Stimulated activated CD4-positive, alpha-beta T cell treated with anti-CD3 and anti-CD28 coated beads, Interleukin-1b, Interleukin-23, amount 100 ng/mL, for 4 hours (primary cell): ENCODE measurements at places on chromosomes 1 and 21.

GRCh38 chr1:226203655-226204054 is 17.1 kb upstream of the ACBD3 start:
- DNase-seq, result no peak

DNA sequence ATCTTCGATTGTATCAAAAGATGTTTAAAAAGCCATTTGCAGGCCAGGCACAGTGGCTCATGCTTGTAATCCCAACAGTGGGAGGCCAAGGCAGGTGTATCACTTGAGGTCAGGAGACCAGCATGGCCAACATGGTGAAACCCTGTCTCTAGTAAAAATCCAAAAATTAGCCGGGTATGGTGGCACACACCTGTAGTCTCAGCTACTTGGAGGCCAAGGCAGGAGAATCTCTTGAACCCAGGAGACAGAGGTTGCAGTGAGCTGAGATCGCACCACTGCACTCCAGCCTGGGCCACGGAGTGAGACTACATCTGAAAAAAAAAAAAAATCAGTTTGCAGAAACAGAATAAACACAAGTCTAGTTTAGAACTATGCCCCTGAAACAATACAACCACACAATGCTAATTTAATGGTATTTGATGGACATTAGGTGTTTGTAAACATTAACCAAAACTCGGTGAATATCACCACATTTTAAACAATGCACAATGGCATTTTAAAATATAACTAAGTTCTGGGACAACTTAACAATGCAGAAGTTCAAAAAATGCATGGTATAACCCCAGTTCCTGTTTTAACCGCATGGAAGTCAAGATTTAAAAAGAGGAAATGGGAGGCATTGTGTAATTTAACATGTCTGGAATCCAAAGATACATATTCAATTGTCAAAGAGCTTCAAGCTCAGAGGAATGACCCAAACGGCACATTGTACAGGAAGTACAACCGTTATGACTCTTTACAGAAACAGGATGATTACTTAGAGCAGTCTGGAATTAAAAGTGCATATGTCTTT is 7.1 kb upstream of the PTTG1IP start:
- no peak for DNase-seq

DNA sequence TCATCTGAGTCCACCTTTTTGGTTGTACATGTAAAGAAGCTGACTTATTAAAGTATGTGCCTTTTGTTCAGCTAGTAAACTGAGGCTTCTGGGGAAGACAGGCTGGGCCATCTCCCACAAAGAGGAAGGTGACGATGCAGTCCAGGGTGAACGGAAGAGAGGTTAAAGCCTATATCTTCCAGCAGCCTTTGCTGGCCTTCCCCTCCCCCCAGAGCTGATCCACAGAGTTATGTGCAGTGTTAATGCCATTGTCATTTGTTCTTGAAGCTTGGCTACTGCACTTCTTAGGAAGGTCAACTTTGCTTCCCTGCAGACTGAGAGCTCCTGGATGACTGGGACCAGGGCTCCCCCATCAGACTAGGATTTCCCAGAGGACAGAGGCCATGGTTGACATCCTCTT is 2.2 kb downstream of the SLC30A2 start:
- no peak for DNase-seq

DNA sequence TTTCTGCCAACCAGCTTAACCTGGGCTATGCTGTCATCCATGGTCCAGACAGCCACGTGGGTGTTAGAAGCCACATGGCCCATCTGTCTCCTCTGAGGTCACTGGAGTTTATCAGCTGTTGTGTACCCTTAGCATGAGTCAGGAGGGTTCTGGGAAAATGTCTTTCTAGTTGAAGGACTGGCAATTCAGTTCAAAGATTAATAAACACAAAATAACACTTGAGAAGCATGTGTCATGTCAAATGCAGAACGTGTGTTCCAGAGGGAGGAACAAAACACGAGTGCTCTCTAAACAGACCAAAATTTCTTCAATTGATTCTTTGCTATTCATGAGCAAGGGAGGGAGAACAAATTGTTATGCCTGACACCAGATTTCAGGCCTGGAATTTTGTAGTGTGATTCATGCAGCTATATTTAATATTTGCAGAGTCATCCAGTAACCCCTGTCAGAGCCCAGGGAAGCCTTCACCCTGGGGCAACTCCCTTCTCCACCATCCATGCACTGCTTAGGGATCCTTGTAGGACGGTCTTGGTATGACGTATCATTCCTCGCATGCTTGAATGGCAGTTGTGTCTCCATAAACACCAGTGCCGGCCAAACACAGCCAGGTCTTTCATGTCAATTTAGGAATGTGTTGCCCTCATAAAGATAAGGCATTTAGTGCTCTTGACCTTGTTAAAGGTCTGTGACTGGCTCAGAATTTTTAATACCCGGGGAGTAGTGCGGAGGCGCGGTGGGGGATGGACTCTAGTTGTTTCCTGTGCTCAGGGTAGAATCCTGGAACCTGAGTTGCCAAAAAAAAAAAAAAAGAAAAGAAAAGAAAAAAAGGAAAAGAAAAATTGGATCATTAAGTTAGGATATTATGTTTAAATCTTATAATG is 27.7 kb upstream of the DYRK1A start:
- DNase-seq, result no peak

DNA sequence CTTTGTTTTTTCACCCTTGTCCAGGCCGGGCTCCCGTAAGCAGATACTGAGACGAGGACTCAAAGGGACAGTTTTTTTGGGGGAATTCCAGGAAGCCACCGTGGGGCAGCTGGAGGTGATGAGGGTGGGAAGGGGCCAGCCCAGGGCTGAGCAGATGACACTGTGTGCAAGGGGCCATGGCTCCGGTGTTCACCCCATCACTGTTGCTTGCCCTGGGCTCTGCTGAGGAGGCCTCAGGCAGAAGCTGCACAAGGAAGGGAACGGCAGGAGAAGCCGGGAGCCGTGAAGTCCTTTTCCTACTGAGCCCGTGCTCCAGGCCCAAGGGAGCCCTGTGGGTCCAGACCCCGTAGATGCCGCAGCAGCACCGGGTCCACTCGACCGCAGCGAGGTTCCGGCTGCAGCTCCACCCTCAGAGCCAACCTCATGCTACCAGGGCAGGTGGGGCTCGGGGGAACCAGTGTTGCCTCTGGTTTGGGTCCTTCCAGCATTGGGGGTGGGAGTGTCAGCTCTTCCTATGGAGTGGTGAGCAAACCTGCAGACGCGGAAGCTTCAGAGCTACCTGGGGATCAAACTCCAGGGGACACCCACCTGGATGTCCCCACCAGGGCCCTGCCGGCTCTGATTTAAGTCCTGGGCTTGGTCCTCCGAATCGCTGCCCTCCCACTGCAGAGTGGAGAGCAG is 4.3 kb upstream of the CALML6 start:
- no peak for DNase-seq

- DNase-seq, result no peak
Observed at GRCh38 chr1:89089962-89090361, 25.0 kb upstream of the GBP1 start.

DNA sequence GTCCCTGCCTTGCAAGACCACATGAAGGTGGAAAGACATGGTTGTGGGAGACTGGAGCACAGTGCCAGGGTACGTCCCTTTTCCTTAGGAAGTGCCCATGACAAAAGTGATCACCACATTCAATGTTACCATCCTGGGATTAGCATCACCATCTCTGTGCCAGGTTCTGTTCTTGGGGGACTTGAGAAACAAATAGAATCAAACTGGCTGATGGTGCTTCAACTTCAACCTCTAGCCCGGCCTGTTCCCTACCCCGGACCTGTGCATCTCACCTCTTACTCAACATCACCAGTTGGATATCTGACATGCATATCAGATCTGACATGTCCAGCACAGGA is 153.3 kb downstream of the GRIK3 start:
- no peak for DNase-seq

DNA sequence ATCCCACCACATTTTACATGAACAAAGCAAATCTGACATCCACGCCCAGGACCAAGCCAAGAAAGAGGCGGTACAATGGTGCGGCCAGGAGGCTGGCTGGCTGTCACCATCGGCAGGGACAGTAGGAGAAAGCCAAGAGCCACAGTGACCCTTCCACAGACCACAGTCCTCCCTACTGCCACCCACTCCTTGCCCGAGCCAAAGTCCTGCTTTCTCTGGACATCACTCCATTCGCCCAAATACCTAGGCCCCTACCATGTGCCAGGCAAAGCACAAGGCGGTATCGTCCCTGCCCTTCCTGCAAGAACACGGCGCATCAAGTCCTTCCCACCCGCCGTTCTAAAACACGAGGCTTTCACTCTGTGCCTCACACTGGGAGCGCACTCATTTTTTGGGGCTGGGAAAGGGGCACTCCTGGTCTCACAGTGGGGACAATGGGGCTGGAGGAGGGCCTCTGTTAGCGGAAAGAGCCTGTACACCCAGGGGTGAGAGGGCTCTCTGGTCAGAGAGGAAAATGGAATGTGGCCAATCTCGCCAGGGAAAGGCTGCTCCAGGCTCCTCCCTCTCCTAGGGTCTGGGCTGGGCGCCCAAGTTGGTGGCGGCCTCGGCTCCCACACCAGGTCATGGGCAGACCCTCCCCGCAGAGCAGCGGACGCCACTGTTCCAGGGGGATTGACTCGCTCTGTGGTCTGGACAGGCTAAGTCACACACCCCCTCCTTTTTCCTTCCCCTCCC is 26.5 kb downstream of the SSBP3 start:
- no peak for DNase-seq

- DNase-seq, result no peak
Observed at GRCh38 chr1:94434365-94435045, 16.3 kb downstream of the ABCD3 start.

GRCh38 chr1:8640950-8641349 is 176.5 kb downstream of the RERE start:
- DNase-seq, result no peak

DNA sequence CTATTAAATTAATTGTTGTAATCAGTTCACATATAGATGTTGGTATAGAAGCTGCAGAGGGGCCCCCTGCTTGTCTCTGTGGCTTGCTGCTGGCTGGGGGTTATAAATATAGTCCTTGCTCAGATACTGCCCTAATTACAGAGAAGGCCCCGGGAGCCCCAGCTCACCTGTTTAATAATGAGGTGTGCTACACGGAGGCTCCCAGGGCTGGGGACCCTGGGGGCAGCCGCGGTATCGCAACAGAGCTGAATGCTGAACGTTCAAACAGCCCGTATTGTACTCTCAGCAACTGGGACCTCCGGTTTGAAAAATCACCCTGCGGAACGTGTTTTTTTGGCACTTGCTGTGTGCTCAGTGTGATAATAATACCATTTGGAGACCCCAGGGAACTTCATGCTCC is 309.3 kb downstream of the CAMTA1 start:
- DNase-seq, result no peak

GRCh38 chr1:27391511-27392095 is 819 bp upstream of the GPR3 start:
- DNase-seq, result no peak

GRCh38 chr1:79355090-79355489 is 348.6 kb upstream of the ADGRL4 start:
- no peak for DNase-seq

DNA sequence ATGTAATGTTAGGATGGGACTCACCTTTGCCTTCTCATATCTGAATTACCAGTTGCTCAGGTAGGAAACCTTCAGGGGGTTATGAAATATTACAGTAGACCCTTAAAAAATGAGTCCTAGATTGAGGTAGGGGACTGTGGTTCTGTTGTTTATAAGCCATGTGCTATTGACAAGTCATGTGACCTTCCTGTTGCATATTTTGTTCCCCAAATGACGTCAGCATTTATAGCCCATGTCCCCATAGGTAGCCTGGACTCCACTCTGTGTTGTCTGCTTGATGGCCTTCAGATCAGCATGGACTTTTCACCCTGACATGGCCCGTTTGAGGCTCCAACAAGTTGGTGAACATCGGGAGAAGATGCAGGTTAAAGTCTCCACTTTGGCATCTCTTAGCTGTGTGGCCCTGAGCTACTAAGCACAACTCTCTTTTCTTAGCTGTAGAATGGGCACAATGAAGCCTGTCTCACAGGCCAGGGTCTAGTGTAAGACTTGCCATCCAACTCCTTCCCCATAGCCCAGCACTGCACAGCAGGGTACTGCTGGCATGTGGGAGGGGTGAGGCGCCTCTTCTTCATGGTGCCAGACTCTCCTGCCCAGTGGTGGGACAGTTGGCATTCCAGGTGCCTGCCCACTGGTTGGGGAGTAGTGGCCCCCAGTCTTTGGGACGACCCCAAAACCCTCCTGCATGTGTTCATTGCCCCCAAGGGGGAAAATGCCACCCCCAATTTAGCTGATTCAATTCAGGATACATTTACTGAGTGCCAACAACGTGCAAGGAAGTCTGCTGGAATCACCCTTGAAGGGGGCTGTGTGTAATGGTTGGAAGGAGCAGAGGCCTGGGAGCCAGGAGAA is 36.1 kb upstream of the TTC22 start:
- no peak for DNase-seq

- no peak for DNase-seq
Observed at GRCh38 chr1:1407636-1408318, 684 bp upstream of the MRPL20 start.

DNA sequence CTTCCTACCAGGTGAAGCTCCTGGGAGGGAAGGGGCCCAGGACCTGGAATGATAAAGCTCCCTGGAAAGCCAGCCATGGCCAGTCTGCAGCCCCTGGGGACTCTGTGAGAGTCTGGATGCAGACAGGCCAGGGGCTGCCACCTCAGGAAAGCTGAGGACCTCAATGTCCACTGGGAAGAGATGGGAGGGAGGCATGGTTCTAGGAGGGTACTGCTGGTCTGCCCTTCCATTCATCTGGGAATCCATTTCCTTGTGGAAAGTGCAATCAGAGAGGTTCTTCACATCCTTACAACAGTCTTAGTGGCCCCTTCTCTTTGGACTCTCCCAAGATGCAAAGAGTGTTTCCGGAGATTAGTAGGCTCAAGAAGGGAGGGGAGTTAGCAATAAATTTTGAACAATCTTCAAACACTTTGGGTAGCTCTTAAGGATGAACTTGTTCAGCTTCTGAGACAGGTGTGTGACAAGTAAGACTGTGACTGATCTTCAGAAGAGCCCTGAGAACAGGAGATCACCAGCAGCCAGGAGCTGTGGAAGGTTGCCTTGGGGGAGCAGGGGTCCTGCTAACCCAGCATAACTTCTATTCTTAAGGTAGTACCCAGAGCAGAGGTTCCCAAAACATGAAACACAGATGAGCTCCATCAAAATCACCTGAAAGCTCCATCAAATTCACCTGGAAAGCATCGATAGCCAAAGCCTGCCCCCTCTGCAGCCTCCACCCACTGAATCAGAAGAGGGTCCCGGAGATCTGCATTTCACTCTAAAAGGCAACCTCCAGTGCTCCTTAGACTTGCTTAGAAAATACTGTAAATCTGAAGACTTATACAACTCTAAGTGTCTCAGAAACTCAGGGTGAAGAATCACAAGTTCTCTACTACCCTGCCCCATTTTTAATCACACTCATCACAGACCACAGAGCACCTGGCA is 616 bp upstream of the LAX1 start:
- no peak for DNase-seq

GRCh38 chr1:18957532-18958300 is 1.2 kb upstream of the IFFO2 start:
- no peak for DNase-seq

GRCh38 chr21:29217818-29218291 is 80.9 kb upstream of the BACH1 start:
- DNase-seq, result no peak

DNA sequence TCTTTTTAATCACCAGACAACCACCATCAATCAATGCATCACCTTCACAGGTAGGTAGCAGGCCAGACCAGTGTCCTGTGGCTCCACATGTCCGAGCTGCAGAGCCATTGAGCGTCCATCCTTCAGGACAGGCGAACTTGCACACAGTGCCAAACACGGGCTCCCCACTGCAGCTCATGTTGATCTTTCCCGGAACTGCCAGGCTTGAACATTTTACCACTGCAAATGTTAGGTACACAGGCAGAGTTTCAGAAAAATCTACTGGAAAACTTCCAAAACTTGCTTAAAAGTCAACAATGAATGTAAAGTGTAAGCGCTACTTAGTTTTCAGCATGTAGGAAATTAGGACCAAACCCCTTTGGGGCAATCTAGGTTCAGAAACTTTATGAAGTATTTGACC is 6.6 kb downstream of the SELE start:
- DNase-seq, result no peak
